ENCODE measurements at places on chromosomes 1 and 21.

- DNase-seq = no peak
Observed at GRCh38 chr1:155466996-155467395, 95.6 kb downstream of the ASH1L start.

DNA sequence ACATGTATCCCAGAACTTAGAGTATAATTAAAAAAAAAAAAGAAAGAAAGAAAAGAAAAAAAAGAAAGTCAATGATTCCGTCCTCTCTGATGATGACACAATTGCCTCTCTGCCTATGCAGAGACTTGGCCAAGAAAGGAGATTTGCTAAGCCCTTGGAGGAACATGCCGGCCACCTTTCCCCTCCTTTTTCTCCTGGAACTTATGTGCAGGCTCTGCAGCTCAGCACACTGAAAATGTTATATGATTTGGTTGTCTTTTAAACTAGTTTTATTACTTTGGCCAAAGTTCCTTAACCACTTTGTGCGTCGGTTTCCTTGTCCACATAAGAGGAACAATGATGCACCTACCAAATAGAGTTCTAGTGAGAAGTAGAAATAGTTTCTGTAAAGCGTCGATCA lies 111.4 kb upstream of the ZNF644 start:
- no peak for DNase-seq

DNA sequence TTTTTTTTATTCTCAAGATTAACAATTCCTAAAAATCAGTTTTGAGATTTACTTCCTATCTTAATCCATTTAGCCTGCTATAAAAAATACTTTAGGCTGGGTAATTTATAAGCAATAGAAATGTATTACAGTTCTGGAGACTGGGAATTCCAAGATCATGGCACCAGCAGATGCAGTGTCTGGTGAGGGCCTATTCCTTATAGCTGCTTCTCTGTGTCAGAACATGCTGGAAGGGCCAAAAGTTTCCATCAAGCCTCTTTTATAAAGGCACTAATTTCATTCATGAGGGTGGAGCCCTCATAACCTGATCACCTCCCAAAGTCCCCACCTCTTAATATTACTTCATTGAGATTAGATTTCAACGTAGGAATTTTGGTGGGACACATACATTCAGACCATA lies 41.7 kb downstream of the RNF2 start:
- no peak for DNase-seq

- peak; percentile 87 for DNase-seq
Observed at GRCh38 chr1:17438318-17439249, 893 bp downstream of the RCC2 start.

GRCh38 chr1:229757226-229757625 lies 131.2 kb downstream of the URB2 start:
- DNase-seq = no peak

DNA sequence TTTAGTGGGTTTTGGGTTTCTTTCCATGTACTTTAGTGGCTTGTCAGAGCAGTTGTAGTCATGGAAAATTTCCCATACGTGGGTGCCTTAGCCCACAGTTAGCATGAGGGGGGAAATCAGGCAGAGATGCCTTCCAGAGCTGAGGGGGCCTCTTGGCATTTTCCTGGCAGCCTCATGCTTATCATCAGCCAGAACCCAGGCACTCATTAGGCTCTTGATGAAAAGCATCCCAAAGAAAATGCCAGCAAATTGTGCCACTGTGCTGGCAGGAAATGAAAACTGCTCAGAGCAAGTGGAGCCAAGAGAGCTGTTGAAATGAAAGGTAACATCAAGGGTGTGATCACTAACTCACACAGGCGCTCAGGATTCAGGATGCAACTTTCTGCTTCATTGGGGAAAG lies 128.0 kb downstream of the TNNI3K start:
- DNase-seq = no peak

GRCh38 chr1:208045463-208046260 lies 134.7 kb upstream of the CD34 start:
- DNase-seq = no peak

DNA sequence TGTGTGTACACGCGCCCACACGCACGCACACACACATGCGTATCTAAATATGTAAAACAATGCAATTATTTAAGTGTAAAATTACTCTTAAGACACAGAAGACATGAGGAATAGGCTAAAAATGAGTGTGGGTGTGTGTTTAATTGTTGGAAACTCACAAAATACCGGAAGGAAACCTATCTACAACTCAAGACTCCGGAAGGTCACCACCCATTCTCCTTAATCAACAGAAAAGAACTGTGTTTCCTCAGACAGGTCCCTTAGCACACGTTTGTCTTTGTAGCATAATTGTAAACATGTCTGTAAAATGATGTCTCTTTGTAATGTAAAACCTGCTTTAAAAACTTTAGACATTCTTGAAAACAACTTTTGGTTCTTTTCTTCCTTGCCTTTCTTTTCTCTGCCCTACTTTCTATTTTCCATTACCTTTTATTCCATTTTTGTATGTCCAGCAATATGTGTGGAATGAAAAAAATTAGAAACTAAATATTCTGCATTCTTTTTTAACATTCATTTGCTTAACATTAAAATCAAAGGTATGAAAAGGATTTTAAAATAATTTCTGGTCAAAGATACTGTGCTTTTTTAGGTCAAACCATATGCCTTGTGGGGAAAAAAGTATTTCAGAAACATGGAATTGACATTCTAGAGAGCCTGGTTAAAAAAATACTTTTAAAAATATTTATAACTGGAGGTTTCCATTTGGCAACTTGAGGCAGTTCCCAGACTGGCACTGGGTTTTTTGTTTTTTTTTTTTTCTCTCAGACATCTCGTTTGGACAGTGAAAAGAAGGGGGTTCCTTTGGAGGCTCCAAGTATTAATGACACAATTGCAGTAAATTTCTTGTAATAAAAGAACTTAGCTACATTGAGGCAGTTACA lies 46.2 kb downstream of the ATP5PF start:
- DNase-seq = no peak

DNA sequence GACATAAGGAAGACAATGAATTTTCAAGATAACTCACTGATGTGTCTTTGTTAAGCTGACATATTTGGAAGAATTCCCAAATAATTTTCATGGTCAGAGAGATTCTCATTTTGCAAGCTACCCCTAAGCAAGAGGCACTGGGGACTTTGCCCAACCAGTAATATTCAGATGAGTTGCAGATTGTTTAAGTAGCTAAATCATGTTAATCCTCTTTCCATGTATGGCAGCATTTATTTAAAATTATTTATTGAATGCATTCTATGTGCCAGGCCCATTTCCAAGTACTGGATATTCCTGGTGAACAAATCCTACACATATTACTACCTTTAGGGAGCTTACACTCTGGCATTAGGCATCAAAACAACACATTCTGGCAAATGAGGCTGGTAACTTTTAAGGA lies 56.5 kb upstream of the BACH1 start:
- no peak for DNase-seq

DNA sequence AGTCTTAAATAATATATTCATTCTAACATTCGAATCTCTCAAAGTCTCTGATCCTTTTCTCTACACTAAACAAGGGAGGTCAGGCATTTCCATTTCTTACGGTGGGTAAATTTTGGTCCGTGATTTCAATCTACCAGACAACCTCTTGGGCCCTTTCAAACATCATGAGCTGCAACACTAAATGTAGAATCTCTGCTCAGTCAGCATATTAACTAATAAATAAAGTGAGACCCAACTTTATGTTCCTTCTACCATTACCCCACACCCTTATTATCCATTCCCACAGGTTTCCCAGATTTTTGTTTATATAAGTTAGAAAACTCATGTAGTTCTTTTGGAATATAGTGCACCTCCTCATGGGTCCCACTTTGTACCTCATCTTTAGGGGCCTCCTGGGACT lies 24.9 kb downstream of the SLAMF7 start:
- DNase-seq = no peak

- no peak for DNase-seq
Observed at GRCh38 chr1:7046314-7046713, 261.1 kb downstream of the CAMTA1 start.

GRCh38 chr21:44329086-44329889 lies 9.9 kb downstream of the CFAP410 start:
- no peak for DNase-seq

DNA sequence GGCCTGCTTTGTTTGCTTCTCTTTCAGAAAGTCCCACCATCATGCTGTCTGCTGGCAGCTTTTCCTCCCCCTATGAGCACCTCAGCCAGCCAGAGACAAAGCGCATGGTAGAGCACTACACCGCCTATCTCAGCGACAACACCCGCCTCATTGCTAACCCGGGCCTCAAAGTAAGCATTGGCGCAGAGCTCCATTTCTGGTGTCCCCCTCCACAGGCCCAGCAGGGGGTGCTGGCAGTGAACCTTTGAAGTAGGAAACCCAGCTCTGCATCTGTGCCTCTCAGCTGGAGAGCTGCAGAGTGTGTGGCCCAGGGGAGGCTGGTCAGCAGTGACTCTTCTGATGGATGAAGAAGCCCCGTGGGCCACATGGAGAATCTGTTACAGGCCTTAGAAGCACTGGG lies 81.2 kb upstream of the RAVER2 start:
- DNase-seq = peak; percentile 5

GRCh38 chr1:223820971-223821370 lies 24.8 kb downstream of the TP53BP2 start:
- DNase-seq = no peak

DNA sequence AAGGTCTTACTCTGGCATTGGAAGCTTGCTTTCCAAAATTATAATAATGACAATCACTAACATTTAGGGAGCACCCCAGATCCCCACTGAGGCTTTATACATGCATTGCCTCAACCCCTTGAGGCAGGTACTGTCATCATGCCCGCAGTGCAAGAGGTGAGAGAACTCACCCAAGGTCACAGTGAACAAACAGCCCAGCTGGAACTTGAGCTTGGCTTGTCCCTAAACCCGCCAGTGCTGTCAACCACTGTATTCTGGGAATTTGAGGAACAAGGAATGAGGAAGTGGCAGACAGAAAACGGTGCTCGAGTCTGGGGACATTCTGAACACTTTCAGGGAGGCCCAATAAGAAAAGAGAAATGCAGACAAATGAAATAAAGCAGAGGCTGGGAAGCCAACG lies 34.6 kb upstream of the TLR5 start:
- no peak for DNase-seq

DNA sequence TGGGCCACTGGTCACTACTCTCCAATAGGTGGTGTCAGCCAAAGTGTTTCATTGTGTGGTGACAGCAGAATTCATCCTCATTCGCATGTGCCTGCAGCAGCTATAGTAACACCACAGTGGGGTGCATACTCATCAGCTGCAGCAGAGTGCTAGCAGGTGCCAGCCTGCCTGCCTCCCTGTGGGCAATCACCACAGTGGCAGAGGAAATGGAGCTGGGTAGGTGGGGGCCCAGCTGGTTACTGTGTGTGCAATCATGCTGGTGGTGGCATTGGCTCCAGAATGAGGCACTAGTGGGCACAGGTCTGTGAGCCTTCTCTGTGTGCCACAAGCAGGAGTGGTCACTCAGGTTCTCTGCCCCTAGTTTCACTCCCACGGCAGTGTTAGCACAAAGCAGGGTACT lies 579.2 kb downstream of the PTPRC start:
- no peak for DNase-seq

DNA sequence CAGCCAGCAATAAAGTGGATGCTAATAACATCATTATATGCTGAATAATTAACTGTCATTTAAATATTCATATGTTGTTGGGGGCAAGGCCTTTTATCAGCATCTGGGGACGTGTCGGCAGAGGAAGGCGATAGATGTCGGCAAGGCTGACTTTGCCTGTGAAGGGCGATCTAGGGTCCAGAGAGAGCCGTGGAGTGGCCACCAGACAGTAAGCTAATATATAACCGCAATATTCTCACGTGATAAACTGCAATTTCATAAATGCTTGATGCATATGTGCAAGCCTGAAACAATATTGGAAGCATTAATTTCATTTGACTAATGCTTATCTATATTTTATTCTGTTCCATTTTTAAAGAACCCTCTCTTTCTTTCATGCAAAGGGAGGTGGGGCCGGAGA lies 141.0 kb upstream of the POU3F1 start:
- no peak for DNase-seq

GRCh38 chr21:45865106-45865835 lies 116.3 kb upstream of the COL6A1 start:
- no peak for DNase-seq

- DNase-seq = peak; percentile 53
Observed at GRCh38 chr21:45309069-45309986, 21.6 kb upstream of the POFUT2 start.

DNA sequence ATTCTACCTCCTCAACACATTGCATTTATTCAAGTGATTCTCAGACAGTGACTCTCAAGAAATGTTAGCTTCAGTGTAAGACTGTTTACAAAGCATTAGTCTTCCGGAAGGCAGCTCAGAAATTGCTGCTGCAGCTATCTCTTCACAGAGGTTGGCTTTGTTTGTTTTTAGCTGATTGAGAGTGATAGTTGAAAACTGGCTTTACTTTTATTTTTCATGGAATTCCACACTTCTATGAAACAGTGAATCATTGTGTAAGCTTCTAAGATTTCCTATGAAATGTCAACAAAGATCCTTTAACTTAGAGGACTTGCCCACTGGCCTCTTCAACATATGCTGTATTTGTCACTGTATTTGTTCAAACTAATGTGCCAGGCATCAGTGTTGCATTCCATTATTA lies 121.3 kb downstream of the TNNI3K start:
- no peak for DNase-seq

DNA sequence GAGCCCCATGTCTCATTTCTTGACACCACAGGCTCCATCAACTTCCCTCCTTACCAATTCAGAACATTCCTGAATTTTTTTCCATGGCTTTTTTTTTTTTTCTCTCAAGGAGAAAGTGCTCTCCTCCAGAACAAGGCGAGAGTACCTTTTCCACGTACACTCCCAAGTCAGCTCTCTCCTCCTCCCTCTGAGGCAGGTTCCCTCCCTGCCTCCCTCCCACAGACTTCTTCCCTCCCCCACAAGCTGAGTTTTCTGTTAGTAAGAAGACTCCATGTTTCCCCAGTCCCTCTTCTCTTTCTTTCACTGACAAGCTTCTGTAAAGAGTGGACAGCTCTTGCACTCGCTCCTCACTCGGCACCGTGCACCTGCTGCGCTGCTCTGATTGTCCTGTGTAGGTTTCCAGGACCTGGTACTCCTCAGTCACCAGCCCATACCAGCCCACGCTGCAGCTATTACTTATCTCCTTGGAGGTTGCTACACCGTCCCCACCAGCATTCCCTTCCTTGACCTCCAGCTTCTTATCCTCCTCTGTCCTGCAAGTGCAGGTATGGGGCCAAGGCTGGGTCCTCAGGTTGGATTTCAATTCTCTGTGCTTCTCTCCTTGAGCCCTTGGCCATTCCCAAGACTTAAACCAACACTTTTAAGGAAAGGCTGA lies 3.8 kb downstream of the TRAF5 start:
- no peak for DNase-seq

- no peak for DNase-seq
Observed at GRCh38 chr1:218025454-218025853, 259.6 kb upstream of the RRP15 start.

DNA sequence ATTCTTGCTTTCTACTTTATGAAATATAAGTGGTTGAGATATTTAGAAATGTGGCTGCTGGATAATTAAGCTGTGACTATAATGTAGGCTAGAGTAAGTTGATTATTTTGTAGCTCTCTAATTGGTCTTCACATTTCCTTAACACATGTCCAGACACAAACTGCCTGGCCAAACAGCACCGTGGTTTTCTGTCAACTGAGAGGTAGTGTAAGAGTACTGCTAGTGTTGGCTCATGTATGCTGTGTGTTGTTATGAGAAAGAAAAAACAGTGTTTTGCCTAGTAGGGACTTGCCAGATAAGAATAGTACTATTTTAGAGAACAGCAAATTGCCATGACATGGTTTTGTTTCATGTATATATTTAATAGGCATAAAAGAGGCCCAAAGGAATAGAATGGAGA lies 37.1 kb downstream of the TMED5 start:
- no peak for DNase-seq

All from activated naive CD8-positive, alpha-beta T cell treated with anti-CD3 and anti-CD28 coated beads for 36 hours (primary cell).